AG09319 (cell line): ENCODE measurements at places on chromosomes 12 and 14.

DNA sequence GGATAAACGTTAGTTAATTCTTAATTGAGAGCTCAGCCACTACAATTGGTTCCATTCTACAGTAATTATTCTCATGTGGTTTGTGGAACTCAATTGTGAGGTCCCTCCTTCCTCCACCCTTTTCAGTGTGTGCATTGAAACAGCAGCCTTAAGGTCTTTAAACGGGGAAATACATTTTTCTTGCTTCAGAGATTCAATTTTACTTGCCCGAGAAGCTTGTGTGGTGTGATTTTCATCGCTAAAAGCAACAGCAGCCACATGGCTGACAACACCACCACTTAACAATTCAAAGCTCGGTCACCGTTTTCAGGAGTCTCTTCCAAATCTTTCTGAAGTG lies 733 bp upstream of the PPFIBP1 start:
- no peak for DNase-seq

GRCh38 chr12:46490635-46491034 lies 118.1 kb upstream of the SLC38A2 start:
- DNase-seq, result no peak

DNA sequence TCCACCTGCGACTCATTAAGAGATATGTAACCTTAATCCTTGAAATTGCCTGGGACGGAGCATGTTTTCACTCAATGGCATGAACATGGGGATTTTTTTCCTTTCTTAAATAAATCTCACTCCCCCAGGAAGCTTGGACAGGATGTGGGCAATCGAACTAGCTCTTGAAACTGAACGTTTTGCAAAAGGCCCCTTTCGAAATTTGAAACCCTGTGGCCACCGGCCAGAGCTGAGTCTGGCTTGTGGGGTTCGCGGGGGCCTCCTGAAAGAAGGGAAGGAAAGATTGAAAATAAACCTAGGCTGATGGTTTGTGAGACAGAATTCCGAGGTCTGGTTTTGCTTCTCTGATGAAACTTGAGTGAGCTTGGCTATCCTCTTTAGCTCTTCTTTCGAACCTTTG lies 101.4 kb upstream of the RTL1 start:
- DNase-seq, result peak; percentile 54

DNA sequence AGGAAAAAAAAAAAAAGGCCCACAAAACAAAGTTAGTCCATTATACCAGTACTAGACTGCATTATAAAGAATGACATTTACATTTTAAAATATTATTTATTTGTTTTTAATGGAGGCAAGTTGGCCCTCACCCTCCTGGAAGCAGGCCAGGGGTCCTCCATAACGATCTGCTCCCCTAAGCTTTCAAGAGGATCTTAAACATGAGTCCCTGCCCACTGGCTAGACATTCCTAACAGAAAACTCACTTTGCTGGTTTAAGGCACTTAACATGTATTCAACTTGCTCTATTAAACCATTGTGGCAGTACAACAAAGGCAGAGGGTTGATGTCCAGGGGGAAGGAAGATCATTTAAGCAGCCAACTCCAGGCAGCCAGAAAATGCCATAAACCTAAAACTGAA lies 111.4 kb downstream of the STXBP6 start:
- no peak for DNase-seq

- no peak for DNase-seq
Measured at GRCh38 chr14:57796556-57796955, 69.3 kb downstream of the SLC35F4 start.

DNA sequence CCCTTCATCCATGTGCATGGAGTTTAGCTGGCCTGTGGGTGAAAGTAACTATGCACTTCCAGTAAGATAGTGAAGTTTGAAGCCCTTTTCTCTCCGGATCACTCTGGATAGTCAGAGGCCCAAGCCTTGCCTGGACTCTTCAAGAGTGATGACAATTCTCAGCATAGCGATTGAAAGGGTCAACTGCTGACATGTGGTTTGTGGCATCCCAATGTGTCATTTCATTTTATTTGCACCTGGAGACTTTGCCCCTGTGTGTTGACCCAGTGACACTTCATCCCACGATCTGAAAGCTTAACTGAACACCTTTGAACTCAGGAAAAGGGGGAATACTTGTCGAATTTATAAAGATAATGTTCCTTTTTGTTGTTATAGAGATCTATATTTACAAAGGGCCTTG lies 711.9 kb upstream of the TMEM132C start:
- DNase-seq, result no peak

DNA sequence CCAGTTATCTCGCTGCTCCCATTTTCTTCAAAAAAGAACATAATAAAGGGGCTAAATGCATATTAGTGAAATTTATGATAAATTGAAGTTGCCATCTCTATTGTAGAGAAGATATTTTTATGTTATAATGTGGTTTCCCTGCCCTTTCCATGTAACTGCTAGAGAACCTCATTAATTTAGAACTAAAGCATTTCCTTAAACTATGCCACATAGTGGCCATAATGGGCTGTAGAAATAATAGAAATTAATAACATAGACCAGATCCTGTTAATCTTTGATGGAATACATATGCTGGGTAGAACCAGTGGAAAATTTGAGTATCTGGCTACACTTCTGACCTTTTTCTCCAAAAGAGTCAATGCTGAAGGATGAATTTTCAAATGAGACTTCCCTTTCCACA lies 376.7 kb downstream of the PDZRN4 start:
- DNase-seq, result no peak

DNA sequence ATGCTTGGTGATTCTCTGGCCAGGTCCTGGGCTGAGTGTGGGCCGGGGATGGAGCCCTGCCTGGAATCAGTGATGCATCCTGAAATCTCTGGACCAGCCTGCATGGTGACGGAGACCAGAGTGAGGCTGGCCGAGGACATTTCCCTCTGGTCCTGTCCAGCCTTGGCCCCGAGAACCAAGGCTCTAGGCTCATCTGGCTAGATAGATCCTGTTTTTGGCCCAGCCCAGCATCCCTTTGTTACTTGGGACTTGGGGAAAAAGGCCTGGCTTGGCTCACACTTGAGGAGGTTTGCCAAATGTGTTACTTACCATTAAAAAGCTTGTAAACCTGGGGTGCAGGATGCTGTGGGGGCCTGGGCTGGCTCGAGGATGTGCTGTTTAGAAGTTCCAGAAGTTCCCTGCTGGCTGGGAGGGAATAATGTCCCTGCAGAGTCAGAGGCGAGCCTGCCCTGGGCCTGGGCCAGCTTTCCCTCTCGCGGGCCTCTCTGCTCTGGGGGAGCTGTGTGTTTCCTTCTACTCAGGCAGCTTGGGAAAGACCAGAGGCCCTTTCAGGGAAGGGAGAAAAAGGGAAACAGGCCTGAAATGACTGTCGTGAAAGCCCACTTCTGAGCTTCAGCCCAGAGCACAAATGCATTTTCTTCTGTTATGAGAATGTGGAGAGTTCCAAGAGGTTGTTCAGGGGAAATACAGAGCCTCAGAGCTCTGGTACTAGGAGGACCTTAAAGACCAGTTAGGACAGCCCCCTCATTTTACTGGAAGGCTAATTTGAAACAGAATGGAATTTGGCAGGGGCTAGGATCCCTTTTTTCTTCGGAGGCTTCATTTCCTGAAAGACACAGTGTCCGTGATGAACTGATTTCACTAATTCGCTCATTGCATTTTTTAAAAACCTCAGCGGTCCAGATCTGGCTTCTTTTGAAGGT lies 47.2 kb upstream of the CTDSP2 start:
- DNase-seq, result peak; percentile 78

DNA sequence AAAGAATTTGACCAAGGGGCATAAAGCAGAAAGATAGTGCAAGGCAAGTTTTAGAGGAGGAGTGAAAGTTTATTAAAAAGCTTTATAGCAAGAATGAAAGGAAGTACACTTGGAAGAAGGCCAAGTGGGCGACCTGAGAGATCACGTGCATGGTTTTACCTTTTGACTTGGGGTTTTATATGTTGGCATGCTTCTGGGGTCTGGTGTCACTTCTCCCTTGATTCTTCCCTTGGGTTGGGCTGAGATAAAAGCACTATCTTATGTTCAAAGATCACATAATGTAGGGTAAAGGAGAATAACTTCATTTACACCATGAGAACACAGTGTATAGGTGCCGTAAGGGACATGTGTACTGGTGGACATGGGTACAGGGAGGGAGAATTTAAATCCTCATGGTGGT lies 17.7 kb upstream of the TMEM30B start:
- DNase-seq, result no peak

DNA sequence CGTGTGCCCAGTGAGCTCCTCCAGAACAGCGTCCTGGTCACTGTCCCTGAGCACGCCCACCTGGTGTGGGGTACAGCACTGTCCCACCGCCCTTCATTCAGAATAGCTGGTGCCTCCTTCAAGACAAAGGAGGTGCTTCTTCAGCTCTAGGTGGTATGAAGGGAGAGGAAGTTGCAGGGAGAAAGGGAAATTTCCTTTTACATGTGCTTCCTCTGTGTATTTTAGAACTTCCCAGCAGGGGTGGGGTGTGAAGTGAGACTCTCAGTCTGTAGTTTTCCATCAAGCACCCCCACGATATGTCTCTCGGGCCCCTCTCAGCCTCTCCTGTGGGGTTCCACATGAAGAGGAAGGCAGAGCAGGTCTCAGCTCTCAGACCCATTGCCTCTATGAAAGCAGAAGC lies 1.2 kb upstream of the SLC6A12 start:
- DNase-seq, result no peak

- DNase-seq, result no peak
Measured at GRCh38 chr12:48728807-48729206, 12.3 kb upstream of the CCNT1 start.

GRCh38 chr14:74504874-74505720 lies 11.5 kb downstream of the ISCA2 start:
- no peak for DNase-seq

GRCh38 chr12:132266370-132266769 lies 63.0 kb downstream of the GALNT9 start:
- no peak for DNase-seq

- DNase-seq, result no peak
Measured at GRCh38 chr12:79690142-79690637, 574 bp downstream of the PAWR start.

GRCh38 chr12:15830538-15830937 lies 41.4 kb upstream of the EPS8 start:
- DNase-seq, result no peak

GRCh38 chr14:90617961-90618360 lies 198.3 kb downstream of the TTC7B start:
- DNase-seq, result no peak

- peak; percentile 68 for DNase-seq
Measured at GRCh38 chr14:31070431-31070830, 44.3 kb upstream of the STRN3 start.

DNA sequence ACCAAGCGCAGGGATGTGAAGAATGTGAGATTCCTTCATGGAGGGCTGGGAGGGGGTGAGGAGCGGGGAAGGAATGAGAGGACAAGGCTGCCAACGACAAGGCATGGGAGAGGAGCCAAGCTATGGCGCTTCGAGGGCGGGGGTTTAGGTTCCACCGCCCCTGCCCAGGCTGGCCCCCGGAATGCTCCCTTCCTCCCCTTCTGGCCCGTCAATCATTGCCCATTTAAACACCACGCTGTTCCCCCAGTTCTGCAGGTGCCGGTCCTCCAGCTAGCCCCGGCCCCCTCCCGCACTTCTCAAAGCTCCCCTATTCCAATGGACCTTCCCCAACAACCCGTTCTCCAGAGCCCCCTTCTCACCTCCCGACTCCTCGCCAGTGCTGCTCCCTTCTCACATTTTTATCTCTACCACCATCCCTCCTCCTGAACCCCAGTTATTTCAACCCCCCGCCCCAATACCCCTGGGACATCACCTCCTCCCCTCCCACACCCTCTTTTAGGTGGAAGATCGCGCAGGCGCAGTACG lies 428 bp downstream of the RNF41 start:
- DNase-seq, result peak; percentile 65

- DNase-seq, result no peak
Measured at GRCh38 chr12:95830335-95831089, 28.2 kb upstream of the SNRPF start.

DNA sequence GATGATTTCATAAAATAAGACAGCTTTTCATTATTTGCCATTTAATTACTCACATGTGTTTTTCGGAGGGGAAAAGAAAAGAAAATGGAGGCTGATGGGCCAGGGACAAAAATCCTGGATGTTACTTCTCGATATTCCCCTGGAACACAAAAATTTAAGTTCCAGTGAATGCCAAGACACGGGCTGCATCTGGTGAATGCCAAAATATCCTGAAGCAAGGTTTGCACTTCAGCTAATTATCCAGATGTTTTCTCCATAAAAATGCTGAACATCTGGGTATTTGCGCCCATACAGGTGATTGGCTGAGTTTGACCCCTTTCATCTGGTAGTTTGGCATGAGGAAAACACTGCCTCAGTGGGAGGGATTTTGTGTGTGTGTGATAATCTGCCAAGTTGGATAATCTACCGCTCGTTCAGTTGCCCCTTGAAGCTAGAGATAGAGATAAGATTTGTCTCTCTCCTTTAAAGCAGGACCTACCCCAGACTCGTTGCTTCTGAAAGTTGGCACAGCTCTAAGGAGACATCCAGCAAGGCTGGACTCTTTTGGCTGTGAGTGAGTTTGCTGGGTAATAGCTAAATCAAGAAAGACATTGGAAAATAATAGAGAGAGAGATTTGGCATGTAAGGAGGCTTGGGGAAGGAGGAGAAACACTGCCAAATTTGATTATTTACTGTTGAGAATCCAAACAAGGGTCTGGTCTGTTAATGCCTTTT lies 390.0 kb downstream of the EGLN3 start:
- DNase-seq, result no peak

DNA sequence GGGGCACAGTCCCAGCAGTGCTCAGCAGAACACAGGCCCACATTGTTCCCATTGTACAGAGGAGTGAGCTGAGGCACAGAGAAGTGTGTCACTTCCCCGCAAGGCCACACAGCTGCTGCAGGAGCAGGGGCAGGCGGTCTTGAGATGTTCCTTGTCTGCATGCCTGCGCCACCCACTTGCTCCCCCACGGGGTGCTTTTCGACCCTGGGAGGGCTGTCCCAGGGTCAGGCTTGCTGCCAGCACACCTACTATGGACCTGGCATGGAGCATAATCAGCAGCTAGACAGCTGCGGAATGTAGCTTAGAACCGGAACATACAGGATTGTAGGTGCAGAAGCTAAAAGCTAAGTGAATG lies 7.8 kb upstream of the EP400 start:
- DNase-seq, result no peak

- no peak for DNase-seq
Measured at GRCh38 chr14:96638041-96638855, 136.1 kb downstream of the PAPOLA start.

GRCh38 chr14:55446833-55447232 lies 6.4 kb upstream of the TBPL2 start:
- peak; percentile 39 for DNase-seq

DNA sequence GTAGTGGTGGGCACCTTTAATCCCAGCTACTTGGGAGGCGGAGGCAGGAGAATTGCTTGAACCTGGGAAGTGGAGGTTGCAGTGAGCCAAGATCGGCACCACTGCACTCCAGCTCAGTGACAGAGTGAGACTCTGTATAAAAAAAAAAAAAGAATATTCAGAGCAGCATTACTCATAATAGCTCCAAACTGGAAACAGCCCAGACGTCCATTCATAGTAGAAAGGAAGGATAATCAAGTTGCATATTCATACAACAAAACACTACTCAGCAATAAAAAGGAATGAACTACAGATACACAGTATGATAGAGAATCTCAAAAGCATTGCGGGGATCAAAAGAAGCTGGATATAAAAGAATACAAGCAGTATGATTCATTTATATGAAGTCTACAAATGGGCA lies 19.1 kb downstream of the TMEM30B start:
- DNase-seq, result no peak
